ENCODE measurements at places on chromosomes 1 and 21. TPM values are rescaled to one million over a fixed set of nuclear protein-coding genes. Genes with fewer than 3 reads are reported as not detected.

- DNase-seq = no peak
Measured at GRCh38 chr1:172559572-172560210, 26.7 kb downstream of the SUCO start.

DNA sequence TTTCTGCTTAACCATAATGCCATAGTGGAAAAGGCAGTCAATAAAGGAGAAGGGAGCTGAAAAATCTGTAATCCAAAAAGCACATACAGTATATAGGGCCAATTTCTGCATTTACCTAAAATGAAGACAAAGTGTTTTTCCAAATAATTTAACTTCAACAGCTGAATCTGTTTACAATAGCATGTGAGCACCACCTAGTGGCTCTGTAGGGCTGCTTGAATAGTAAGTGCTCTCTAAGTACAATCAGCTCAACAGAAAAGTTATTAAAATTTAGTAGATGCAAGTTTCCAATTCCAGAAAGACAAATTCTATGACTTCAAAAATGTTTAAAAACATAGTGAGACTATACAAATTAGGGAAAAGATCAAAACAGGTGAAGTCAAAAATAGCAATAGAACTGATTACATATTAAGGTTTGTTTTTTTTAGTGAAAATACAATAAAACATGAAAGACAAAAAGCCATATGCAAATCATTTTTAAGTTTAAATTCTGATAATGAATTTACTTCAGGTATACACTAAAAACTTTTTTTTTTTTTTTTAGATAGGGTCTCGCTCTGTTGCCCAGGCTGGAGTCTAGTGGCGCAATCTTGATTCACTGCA, 220.0 kb downstream of the SETD4 start:
- peak; percentile 76 for DNase-seq

GRCh38 chr1:15740924-15741850, 1.1 kb upstream of the TMEM82 start:
- DNase-seq = peak; percentile 62

DNA sequence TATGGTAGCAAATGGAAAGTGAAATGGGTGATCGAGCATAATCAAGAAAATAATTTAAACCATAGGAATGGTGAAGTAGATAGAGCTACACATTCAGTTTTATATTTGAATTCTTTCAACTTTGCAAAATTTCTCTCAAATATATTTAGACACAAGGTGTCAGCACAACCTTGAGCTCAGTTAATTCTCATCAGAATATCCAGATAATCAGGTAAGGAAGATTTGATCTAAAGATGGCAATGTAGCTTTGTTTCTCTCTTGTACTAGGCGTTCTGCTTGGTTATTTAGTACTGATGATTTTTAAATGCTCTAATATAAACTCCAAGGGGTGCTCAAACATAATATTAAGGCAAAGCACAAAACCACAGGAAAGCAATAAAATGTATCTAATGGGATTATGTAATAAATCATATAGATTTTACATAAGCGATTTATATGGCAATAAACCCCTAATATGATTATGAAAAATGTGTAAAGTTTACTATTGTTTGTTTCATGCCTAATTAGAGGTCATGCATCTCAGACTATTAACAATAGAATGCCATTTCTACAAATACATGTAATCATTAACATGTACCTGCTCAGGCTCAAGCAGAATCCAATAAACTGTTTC, 32.4 kb upstream of the SERTAD4 start:
- peak; percentile 13 for DNase-seq

DNA sequence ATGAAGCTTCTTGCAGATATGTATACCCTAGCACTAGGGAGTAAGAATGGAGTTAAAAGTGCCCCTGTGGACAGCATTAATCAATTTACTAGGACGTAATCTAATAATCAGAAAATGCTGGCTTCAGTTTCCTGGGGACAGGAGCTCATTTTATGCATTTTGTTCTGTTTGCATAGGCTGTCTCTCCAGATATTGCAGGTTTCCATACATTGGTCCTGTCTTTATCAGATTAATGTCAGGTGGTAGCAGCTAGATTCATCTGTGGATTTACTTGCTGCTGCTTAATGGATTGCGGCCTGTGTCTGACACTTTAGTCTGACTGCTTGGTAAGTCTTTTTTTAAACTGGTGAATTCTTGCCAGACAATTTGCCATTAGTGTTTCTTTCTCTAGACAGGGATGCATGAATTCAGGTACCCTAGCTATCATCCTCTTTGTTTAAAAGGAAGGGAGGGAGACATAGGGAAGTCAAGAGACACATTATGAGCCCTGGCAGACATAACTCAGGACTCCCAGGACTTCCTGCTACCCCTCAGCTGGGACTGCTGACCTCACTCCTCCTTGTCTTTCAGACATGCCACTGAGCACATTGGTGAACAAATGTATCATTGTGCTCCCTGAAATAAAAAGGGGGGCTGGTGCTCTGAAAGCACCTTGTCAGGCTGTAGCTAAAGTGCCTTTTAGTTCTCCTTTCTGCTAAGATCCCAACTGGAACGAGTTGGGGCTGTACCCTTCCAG, 47.7 kb downstream of the NOS1AP start:
- DNase-seq = no peak

DNA sequence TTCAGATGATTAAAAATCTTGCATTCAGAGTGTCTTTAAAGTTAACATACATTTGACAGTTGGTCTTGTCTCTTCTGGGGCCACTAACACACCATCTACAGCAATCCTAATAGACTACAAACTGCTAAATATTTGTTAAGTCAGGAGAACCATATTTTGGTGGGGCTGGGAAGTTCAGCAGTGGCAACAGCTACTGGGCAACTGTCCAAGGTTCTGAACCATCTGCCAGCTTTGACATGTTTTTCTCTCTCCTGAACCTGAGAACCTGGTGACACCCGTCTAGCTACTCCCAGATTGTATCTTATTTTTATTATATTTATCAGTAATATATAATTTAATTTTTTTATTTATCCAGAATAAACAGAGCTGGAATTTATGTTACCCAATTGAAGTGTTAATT, 199.0 kb upstream of the DPYD start:
- peak; percentile 30 for DNase-seq

- no peak for DNase-seq
Measured at GRCh38 chr1:113904293-113904673, 316 bp downstream of the AP4B1 start.

Gene GBP4
- under 0.01 TPM for total RNA-seq

Gene MASP2
- total RNA-seq = not detected

Gene OR10J1
- total RNA-seq = not detected

Gene PODN
- 0.53 TPM for total RNA-seq

Gene SPRR5
- total RNA-seq = not detected
